NT2/D1 (cell line): ENCODE measurements at places on chromosomes 3 and 15.

- no peak for DNase-seq
These were observed 22.1 kb downstream of the SATB1 start for GRCh38 chr3:18403061-18403460.

DNA sequence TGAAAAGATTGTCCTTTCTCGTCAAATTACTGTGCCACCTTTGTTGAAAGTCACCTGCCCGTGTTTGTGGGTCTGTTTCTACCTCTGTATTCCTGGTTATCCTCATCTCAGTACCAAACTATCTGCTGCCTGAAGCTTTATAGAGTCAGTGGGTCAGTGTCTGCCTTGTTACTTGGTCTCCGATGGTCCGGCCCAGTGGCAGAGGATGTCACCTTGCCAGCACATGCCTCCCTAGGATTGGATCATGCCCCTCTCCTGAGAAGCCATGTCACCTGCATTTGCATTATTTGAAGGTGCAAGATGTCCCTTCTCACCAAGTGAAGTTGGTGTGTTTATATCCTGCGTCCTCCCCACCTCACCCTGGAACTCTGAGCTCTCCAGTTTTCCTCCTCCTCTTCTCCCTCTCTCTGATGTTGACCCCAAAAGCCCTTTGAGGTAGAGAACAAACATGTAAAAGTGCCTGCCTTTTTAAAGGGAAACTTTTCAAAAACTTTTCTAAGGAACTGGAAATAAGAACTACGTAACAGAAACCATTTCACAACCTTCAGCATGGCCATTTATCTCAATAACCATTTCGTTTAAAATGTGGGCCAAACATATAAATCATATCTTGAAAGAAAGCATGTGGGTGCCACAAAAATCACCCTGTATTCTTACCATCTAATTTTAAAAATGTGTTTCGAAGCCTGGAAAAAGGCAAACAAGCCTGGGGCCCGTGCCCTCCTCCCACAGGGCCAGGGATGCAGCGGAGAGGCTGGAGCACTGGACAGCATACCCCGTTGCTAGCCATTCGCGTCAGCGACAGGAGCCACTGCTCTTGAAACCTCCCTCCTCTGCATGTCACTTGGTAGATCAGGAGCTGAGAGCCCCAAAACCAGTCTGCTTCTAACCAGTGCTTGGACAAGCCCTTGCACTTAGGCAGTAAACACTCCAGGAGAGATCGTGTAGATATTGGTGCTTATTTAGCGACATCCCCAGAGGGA is 102.1 kb downstream of the VGLL4 start:
- DNase-seq = no peak

DNA sequence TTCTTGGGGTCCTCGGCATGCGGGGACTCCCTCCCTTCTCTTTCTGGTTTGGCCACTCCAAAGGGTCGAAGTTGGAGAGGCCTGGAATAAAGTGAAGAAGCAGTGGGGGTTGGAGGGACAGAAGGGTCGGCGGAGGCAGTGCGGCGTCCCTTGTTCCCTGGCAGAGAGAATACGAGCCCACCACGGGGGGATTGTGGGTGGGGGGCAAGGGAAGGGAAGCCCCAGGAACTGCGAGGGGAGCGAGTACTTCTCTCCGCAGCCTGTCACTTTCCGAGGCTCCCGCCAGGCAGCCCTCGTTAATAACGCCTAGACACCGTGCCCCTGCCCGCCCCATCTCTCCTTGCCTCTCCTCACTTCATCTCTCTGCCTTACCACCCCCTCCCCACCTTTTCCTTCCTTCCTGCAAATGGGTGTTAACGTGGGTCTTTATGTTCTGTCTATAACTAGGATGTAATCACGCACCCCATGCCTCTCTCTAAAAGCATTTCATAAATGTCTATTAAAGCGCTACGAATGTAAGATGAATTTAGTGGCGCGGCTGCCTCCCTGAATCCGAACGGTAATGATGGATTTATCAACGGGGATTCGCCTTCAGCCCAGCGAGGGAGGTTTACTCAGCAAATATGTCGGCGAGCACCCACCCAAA is 13.7 kb downstream of the NR2F2 start:
- no peak for DNase-seq

GRCh38 chr3:106290304-106290997 is 421.6 kb upstream of the CBLB start:
- DNase-seq = no peak

DNA sequence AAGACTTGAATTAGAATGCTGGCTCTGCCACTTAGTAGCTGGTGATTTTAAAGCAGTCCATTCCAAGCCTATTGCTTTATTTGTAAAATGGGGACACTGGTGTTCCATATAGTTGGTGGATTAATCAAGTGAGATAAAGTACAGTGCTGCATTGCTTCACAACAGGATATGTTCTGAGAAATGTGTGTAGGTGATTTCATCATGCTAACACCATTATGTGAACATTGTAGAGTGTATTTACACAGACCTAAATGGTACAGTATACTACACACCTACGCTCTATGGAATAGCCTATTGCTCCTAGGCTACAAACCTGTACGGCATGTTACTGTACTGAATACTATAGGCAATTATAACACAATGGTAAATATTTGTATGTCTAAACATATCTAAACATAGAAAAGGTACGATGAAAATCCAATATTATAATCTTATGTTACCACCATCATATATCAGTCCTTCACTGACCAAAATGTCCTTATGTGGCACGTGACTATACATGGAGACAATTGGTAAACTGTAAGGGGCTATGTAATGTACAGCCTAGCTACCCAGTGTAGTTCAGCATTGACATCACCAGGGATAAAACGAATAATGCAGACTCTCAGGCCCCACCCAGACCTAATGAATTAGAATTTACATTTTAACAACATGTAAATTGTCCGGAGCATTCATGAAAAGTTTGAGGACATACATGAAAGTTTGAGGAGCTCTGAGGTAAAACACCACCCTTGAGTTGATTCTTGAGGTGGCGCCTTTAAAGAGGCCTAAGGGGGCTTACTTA is 121.4 kb upstream of the BFSP2 start:
- no peak for DNase-seq

- no peak for DNase-seq
These were observed 201.3 kb downstream of the TBL1XR1 start for GRCh38 chr3:176995946-176996345.

GRCh38 chr15:25179673-25180511 is 225.1 kb downstream of the SNRPN start:
- no peak for DNase-seq

GRCh38 chr3:98906230-98906629 is 4.7 kb upstream of the DCBLD2 start:
- no peak for DNase-seq

- no peak for DNase-seq
These were observed 157.5 kb downstream of the CACNA1D start for GRCh38 chr3:53651927-53652326.

DNA sequence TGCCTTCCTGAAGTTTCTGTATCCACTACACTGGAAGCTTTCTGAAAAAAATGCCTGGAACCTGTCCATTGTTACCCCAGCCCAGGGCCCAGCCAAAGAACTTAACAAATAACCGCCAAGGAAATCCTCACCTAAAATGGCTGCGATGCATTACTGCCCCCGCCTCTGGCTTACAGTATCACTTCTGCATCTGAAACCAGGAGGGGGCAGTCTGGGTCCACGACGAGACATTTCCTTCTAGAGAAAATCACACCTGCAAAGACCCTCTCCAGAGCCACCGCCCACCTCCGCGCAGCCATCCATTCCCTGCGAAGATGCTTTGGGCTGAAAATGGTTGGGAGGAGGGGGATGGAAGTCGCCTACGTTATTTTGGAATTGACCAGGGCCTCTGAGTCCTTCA is 22.4 kb upstream of the CELF6 start:
- DNase-seq = peak; percentile 56

DNA sequence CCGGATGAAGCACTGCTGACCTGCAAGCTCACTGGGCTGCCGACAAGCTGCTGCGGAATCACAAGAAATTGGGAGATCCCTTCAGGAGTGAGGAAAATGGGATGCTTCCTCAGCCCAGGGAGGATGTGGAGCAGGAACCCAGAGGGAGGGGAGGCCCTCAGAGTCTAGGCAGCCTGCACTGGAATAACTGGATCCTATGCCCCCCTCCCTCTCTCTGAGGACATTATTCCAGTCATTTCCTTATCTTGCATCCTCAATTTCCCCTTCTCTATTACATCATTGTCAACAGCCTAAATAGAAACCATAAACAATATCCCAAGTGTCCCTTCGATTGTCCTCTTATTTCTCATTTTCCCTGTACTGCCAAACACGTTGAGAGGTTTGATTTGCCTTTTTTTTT is 169.0 kb downstream of the OPA1 start:
- DNase-seq = no peak

GRCh38 chr3:150779402-150779858 is 16.5 kb upstream of the SIAH2 start:
- DNase-seq = no peak

- no peak for DNase-seq
These were observed 13.6 kb upstream of the CSRNP1 start for GRCh38 chr3:39166932-39167532.

- DNase-seq = no peak
These were observed 21.9 kb downstream of the OXNAD1 start for GRCh38 chr3:16286751-16287543.

DNA sequence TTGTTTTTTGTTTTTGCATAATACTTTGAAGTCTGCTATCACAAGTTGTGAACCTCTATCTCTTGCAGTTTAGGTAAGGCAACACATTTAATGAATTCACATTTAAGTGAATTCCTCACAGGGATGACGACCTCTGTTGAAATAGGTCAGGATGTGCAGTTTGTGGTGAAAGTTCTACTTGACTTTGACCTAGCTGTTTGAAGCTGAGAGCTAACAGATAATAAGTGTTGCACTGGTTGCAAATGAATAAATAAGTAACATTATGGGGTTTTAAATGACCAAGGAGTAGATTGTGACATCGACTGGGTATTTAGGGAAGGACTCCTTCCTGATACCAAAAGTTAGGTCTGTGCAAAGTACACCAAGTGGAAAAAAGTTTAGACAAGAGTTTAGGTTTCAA is 23.9 kb downstream of the NIT2 start:
- DNase-seq = no peak

DNA sequence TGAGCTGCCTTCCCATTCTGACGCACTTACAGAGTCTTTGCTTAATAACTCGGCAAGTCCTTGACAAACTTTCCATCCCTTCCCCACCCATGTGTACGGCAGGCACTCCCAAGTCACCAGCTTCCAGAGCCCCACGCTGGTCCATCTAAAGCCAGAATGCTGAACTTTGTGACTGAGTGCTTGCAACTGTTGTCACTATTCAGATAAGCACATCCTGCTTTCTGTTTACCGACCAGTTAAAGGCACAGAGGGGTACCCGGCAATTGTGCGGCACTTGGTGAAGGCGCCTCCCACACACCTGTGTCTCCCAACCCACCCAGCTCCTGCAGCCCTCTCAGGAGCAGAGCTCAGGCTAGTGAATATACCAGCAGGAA is 430.6 kb downstream of the FOXP1 start:
- no peak for DNase-seq

DNA sequence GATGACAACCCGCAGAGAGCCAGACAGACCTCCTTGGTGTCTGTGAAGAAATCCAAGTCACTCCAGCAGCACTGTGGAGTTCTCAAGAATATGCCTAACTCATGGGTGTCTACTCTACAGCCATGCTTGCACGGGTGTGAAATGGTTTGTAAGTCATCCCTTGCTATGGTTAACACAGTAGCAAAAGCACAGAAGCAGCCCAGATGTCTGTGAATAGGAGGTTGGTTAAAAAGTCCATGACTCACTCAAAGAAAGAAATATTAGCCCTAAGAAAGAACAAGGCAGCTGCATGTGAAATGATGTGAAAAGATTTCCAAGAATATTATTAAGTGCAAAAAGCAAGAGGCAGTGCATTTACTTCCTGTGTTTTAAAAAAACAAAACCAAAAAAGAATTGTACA is 12.1 kb upstream of the LIMD1 start:
- DNase-seq = no peak
